ENCODE measurements at places on chromosomes 13 and 19.
A peak's percentile ranks its signal among the peaks of the same experiment; 100 is the strongest.

DNA sequence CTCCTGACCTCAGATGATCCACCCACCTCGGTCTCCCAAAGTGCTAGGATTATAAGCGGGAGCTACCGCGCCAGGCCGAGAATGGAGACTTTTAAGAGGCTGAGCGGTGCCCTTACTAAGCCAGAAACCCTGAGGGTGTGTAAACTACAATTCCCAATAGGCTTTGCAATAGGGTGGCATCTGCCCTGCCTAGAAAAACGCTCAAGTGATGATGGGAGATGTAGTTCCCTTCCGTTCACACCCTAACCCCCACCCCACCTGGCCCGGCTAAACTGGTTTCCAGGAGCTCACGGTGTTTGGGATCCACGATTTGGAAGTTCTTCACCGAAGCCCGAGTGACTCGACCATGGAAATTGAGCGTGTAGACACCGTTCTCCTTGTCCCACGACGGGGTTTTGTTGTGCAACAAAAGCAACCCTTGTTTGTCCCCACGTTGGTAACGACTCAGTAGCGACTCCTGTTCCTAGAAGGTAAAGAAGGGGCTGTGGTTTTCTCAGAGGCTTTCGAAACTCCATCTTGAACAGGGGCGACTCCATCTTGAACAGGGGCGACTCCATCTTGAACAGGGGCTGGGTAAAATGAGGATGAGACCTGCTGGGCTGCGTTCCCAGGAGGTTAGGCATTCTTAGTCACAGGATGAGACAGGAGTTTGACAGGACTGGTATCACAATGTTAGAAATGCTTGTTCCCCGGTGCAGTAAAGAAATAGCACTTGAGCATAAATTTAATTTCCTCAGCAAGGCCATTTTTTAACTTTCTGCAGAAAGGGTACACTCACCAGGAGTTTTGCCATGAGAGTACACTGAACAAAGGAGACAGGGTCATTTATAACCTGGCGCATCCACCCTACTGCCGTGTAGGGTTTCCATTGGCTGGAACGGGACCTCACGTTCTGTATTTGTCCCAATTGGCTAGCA is 9.8 kb downstream of the PPP1R15A start:
- no peak for DNase-seq

- peak; percentile 31 for DNase-seq
These were observed 14.7 kb downstream of the CCDC169 start for GRCh38 chr13:36282821-36283432.

DNA sequence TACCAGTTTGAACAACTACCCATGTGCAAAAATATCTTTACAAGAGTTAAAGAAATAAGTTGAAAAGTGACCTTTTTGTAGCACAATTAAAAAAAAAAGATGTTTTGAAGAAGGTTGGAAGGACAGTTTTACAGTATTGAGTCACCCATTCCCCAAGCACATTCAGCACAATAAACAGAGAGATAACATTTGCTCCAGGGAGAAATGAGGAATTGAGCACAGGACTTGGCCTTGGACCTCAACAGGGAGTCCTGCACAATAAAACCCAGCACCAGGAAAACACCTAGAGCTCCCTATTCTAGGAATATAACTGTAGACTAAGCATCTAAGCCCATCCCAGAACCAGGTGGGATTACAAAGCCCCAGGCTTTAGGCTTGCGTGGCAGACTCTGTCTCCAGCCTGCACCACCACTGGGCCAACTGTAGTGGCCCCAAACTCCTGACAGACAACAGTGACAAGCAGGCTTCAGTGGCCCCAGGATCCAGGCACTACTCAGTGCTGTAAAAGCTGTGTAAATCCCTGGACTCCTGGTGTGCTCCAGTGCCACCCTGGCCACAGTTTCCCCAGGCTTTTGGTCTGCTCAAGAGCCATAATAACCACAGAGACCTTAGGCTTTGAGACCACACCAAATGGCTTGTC is 857.2 kb downstream of the SLITRK1 start:
- no peak for DNase-seq

DNA sequence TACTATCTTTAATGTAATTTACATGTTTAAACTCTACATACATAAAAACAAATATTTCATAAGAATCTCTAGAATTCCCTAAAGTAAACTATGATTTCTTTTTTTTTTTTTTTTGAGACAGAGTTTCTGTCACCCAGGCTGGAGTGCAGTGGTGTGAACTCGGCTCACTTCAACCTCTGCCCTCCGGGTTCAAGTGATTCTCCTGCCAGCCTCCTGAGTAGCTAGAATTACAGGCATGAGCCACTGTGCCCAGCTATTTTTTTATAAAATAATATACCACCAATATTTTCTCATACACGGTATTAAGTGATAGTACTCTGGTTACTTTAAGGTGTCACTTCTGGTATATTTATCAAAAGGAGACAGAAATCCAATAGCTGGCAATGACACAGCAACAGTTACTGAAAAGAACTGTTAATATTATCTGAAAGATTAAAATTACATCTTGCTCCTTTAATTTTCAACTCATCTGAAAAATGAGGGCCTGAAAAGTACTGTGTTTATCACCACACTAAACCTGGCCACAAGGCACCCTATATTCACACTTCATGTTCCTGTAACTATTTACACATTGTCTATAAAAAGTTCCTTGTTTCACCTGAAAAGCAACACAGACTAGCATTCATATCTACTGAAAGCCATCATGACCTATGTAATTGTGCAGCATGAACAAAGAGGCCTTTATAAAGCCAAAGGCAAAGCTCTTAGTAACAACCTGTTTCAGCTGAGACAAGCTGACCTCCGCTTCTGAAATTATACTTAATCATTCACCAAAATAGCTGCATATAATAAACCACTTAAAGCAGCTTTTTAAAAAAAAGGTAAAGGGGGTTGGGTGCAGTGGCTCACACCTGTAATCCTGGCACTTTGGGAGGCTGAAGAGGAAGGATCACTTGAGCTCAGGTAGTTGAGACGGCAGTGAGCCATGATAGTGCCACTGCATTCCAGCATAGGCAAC is 106.1 kb downstream of the SLC25A15 start:
- peak; percentile 19 for DNase-seq

- DNase-seq = no peak
These were observed 497.1 kb upstream of the ARGLU1 start for GRCh38 chr13:107065036-107065435.

- no peak for DNase-seq
These were observed 5.6 kb downstream of the OR7A10 start for GRCh38 chr19:14843169-14843568.

DNA sequence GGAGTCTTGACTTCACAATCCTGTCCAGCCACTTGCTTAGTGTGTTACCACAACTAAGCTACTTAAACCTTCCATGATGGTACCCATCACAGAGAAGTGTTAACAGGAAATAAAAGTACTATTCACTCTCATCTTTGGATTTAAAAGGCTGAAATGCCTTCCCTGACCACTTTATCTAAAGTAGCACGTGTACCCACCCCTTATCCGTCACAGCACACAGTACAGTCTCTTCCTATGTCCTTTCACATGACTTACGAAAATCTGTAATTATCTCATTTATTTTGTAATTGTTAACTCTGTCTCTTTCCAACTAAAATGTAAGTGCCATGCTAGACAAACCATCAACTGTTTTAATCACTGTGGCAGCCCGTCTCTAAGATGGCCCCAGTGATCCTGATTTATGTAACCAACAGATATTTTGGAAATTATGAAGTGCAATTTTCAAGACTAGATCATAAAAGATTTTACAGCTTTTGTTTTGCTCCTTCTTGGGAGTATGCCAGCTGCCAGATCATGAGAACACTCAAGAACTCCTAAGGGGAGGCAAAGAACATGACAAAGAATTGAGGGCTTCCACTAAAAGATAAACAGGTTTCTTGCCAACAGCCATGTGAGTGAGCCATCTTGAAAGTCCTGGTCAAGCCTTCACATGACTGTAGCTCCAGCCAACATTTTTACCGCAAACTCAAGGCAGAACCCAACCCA is 44.9 kb downstream of the DIAPH3 start:
- DNase-seq = no peak

GRCh38 chr19:38287604-38288003 is 16.4 kb upstream of the C19orf33 start:
- DNase-seq = no peak

GRCh38 chr19:677201-677600 is 1.0 kb downstream of the FSTL3 start:
- DNase-seq = peak; percentile 40

GRCh38 chr19:48934837-48935236 is 1.3 kb downstream of the DHDH start:
- DNase-seq = no peak

DNA sequence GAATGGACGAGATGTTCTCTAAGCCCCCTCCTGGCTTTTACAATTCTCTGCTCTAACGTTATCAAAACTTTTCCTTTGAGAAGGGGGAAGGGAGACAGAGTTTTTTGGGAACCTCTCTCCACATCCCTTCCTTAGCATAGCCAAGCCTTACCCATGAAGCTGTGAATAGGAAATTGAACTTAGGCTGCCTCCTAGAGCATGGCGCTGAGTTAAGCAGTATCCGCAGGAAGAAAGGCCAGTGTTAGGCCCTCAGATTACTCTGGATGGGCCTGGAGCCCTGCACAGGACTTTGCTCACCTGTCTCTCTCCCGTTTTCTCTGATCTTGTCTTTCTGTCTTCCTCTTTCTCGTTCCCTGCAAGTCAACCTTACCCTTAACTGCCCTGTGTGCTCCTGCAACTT is 39.6 kb downstream of the CYP2B6 start:
- DNase-seq = no peak

DNA sequence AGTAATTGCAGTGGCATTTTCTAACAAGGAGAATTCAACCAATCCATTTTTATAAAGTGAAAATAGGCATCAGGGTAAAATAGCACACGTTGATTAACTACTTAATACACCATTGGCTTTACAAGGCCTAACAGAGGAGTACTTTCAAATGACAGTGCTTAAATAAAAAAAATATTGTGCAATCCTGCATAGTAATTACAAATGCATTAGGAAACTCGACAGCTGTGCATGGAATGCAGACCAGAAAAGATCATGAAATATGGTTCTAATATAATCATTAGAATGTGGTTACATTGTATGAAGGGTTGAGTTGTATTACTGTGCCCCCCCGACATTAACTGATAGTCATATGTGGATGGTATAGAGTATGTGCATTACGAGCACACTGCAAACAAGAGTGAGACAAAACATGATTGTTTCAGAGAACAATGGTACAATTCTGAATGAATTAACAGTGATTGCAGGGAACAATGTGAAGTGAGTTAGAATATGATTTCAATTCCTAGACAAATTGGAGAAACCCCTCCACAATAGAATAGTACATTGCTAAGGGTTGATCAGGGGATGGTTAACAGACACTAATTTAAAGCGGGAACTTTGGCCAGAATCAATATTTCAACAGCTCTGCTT is 270.6 kb downstream of the GPC5 start:
- no peak for DNase-seq

GRCh38 chr13:110811008-110811720 is 97.7 kb downstream of the ING1 start:
- DNase-seq = no peak

DNA sequence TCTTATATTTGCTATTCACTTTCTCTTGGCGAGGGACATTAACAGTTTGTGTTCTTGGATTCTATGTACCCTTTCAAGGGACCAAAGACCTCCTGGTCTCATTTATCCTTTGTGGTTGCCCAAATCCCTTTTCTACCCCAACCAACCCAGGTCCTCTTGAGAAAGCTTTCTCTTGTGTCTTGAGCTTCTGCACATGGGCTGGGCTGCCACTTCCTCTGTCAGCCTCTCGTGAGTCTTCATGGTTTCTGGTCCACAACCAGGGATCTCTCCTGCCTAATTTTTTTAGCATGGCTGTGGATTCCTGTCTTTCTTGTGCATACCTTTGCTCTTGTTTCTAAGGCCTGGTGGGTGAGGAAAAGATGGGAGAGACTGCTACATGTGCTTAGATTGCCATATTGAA is 14.9 kb downstream of the TIMM13 start:
- no peak for DNase-seq

DNA sequence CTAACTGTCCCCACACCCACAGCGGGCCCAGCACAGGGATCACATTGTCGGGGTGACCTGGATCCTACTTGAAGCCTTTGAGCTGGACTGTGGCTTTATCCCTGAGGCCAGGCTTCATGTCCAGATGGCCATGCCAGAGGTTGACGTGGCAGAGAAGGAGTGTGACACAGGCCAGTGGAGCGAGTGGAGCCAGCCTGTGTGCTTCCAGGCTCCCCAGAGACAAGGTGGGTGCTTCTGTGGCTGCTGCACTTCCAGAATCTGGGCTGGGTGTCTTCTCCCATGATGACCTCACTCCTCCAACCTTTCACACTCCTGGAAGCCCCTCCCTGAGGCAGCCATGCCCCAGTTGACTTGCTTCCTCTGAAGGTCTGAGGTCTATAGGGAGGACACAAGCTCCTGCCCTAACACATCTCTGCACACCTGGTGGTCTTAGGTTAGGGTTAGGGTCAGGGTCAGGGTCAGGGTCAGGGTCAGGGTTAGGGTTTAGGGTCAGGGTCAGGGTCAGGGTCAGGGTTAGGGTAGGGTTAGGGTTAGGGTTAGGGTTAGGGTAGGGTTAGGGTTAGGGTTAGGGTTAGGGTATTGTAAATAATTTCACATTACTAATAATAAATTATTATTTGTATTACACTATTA is 13.1 kb upstream of the MZF1 start:
- no peak for DNase-seq

DNA sequence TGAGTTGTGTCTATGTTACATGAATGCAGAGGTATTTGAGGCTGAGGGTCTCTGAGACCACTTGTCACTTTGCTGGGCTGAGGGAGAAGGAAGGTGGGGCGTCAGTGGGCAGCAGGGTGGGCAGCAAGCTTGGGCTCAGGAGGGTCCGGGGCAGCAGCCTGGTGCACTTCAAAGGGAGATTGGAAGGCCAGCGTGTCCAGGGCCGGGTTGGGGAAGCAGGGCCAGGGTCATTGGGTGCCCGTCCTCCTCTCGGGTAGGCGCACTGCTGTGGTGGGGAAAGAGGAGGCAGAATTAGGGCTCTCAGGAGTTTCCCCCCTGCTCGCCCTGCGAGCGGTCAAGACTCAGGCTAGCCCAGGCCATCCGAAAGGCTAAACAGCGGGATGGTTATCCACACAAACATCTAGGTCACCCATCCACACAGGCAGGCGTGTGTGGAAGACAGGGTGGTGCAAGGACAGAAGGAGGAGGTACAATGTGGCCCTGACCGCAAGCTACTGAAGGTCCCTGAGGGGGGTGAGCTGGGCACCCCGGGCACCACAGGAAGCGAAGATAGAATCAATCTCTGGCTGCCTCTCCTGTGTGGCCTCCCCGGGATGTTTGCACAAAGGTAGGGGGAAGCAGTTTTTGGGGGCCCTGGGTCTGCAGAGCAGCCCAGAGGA is 37.7 kb downstream of the MYO9B start:
- no peak for DNase-seq

DNA sequence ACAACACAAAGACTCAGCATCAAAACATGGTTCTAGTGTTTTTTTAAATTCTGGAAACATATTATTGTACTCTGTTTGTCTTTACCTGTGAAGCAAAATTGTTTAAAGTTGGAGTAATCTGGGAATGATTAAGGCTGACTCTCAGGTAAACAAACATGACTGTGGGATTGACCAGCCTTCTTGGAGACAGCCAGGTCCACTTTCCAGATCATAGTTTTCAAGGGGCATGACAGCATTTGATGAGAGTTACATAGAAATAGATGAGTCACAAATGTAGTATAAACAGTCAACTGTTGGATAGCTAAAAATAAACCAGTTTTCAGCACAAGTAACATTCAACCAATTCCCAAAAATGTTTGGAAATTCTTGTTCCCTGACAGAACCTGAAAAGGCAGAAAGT is 1680.9 kb downstream of the OLFM4 start:
- no peak for DNase-seq

Measured in left kidney (tissue), 8 donors.